ENCODE measurements at places on chromosomes 5 and 9.
A peak's percentile ranks its signal among the peaks of the same experiment; 100 is the strongest.

DNA sequence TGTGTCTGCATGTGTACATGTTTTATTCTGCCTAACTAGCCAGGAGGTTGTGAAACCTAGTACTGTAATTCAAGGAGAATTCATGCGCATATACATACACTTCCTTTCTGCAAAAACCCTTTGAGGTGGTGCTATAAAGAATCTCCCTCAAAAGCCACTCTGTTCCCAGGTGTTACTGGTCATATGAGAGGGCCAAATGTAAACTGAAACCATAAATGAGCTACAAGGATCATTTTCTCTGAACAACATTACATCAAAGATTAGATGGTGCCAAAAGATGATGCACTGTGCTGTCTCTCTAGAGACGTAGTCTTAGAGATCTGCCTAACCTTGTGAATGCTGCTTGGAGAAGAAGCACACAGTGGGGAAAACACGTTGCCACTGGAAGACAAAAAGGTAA lies 15.7 kb downstream of the NREP start:
- no peak for DNase-seq

- DNase-seq, result no peak
Observed at GRCh38 chr9:138052635-138053320, 175.2 kb downstream of the CACNA1B start.

DNA sequence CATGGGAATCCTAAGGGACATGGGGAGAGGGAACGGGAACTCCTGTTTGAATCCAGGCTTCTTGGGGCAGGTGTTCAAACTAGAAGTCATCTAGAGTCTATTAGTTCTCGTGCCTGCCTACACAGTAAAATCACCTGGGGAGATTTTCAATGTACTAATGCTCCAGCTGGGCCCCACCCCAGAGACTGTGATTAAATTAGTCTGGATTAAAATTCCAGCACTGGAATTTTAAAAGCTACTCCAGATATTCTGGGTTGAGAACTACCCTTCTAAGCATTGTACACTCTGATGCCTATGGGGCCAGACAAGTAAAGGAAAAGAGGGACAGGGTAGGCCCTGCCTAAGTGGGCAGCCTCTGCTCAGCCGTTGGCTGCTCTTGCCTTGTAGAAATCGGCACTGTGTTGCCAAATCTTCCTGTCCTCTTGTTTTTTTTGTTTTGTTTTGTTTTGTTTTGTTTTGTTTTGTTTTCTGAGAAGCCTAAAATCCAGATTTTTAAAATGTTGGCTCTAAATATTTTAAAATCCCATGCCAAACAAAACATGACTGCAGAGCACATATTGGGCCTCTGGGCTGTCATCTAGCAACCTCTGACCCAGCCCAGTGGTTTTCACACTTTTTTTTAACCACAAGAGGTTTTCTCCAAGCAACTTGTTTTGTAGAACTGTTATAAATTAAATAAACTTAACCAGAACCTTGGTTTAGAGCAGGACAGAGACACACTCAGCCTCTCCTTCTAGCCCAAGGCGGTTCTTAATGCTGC lies 29.0 kb downstream of the ADRB2 start:
- no peak for DNase-seq

DNA sequence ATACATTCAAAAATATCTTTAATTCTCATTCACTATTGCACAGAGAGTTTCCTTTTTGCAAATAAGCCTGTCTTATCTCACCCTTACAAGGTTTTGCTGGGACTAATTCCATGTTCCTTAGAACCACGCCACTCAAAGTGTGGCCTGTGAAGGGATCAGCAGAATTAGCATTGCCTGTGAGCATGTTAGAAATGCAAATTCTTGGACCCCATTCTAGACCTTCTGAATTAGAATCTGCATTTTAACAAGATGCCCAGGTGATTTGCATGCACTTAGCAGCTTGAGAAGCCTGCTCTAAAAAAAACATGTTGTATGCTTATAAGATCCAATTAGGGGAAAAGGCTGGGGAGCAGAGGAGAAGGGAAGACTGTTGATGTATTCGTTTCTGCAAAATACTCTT lies 460.0 kb downstream of the NTRK2 start:
- DNase-seq, result no peak

- no peak for DNase-seq
Observed at GRCh38 chr5:27158775-27159174, 120.4 kb upstream of the CDH9 start.

DNA sequence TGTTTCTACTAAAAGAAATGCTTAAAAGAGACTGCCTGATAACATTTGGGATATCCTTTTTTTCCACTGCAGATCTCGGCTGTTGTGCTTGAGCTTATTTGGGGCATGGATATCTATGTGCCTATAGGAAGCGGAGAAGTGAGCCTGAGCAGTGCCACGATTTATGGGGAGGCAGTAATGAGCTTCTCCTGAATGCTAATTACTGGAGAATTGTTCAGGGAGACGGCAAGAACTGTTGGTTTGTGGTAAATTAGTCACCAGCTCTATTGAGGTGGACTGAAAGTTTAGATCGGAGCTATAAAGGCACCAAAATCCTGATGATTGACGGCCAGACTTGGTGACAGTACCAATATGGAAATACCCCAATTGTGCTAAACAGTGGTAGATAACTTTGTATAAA lies 186.5 kb downstream of the ARHGEF28 start:
- no peak for DNase-seq

- DNase-seq, result peak; percentile 86
Observed at GRCh38 chr9:35907711-35908503, 1.4 kb upstream of the SPAAR start.

DNA sequence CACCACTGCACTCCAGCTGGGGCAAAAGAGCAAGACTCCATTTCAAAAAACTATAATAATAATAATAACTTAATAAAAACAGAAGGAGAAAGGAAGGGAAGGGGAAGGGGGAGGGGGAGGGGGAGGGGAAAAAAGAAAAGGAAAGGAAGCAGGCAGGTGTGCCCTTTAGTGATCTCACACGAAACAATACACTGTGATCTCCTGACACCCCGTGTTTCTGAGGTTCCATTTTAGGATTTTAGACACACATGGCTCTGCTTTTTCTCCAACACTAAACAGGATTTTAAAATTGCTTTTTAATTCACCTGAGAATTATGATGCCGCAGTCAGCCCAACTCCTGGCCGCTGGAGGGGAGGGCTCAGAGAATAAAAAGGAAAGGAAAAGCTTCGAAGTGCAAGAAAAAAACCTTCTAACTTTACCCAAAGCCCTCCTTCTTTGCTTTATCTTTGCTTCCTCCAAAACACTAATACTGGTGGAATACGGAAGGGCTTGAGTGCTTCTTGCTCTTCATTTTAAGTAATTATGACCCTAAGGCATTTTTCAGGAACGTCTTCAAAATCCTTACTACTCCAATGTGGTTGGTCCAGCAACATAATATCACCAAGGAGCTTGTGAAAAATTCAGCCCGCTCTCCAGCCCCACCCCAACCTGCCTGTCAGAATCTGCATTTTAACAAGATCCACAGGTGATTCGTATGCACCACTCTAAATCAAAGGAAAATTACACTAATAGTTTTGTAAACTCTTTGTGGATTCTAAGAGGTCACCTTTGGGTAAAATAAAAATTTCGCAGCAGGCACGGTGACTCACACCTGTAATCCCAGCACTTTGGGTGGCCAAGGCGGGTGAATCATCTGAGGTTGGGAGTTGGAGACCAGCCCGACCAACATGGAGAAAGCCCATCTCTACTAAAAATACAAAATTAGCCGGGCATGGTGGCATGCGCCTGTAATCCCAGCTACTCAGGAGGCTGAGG lies 66.0 kb downstream of the MYO10 start:
- DNase-seq, result no peak

GRCh38 chr9:5879419-5880181 lies 11.1 kb upstream of the MLANA start:
- DNase-seq, result peak; percentile 35

DNA sequence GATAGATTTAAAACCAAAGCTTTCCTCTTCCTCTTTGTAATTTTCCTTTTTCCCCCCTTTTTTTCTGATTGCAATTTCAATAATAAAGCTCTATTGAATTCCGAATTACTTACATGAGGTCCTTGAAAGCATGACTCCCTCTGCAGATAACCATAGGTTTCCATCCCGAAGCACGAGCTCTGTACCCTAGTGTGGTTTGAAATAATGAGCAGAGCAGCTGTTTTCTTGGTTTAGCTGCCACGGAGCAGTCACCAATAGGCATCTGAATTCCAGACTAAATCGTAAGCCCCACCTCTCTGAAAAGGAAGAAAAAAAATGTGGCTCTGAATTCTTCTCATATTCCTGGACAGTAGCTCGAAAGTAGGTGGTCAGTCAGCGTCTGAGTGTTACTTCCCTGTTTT lies 18.5 kb upstream of the GNE start:
- DNase-seq, result peak; percentile 14

DNA sequence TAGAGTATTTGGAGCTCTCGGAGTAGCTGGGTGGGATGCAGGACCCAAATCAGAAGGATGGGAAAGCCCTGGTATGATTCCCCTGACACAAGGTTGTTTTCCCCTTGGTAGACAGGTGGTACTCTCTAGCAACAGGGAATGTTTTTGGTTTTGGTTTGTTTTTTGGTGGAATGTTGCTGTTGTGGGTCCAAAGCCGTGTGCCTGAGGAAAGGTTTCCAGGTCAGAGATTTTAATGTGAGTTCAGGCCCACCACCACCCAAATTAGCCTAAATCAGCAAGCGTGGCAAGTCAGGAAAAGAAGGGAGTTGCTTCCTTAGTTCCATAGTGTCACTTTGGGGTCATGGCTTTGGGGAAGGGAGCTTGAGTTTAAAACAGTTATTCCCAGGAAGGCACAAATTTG lies 385.5 kb downstream of the RAB3C start:
- DNase-seq, result no peak

GRCh38 chr9:85114799-85115198 lies 445.3 kb downstream of the NTRK2 start:
- DNase-seq, result no peak

- peak; percentile 14 for DNase-seq
Observed at GRCh38 chr5:73722231-73722630, 96.2 kb downstream of the ARHGEF28 start.

- DNase-seq, result no peak
Observed at GRCh38 chr9:136968333-136969127, 8.8 kb upstream of the PTGDS start.

- no peak for DNase-seq
Observed at GRCh38 chr9:136961279-136962065, 9.4 kb downstream of the LCN12 start.

- DNase-seq, result no peak
Observed at GRCh38 chr5:10747678-10748622, 13.1 kb downstream of the DAP start.

DNA sequence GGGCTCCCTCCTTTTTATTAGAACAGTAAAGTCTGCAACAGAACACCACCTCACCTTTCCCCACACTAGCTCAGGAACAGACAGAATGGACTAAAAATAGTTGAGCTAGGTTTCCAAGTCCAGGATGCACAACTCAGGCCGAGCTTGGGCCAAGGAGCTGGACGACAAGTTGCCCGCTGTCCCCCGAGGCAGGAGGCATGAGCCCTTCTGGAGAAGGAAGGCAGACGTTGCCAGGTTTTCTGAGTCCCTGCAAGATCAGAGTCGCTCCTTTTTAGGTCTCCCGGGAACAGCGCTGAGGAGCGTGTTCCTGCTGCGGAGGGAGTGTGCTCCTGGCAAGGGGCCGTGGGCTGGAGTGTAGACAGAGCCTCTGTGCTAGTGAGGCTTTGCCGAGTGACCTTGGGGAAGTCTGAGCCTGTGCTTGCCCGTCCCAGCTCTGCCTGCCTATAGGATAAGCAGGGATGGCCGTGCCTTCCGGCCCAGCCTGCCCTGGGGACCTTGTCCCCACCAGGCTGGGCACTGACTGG lies 121.6 kb downstream of the WNK2 start:
- no peak for DNase-seq

DNA sequence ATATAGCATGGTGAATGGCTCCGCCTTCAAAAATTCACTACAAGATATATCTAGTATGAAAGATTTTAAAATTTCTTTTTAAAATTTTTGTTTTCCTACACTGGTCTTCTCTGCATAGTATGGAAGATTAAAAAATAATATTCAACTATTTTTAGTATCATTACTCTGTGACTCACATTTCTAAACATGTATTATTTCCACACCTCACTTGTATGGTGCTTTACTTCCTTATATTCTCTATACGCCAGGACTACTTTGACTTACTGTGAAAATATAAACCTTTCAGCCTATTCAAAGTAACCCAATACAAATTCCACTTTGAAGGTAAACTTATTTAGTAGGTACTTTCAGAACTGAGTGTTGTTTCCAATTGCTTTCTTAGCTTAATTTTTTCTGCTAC lies 26.8 kb upstream of the TXNDC8 start:
- DNase-seq, result no peak

GRCh38 chr5:143501310-143502044 lies 98.0 kb upstream of the NR3C1 start:
- DNase-seq, result peak; percentile 30

GRCh38 chr5:10199692-10200091 lies 50.0 kb downstream of the ATPSCKMT start:
- no peak for DNase-seq

- DNase-seq, result no peak
Observed at GRCh38 chr5:111347021-111347420, 122.8 kb downstream of the CAMK4 start.

- DNase-seq, result no peak
Observed at GRCh38 chr5:133814152-133814551, 154.3 kb downstream of the C5orf15 start.

DNA sequence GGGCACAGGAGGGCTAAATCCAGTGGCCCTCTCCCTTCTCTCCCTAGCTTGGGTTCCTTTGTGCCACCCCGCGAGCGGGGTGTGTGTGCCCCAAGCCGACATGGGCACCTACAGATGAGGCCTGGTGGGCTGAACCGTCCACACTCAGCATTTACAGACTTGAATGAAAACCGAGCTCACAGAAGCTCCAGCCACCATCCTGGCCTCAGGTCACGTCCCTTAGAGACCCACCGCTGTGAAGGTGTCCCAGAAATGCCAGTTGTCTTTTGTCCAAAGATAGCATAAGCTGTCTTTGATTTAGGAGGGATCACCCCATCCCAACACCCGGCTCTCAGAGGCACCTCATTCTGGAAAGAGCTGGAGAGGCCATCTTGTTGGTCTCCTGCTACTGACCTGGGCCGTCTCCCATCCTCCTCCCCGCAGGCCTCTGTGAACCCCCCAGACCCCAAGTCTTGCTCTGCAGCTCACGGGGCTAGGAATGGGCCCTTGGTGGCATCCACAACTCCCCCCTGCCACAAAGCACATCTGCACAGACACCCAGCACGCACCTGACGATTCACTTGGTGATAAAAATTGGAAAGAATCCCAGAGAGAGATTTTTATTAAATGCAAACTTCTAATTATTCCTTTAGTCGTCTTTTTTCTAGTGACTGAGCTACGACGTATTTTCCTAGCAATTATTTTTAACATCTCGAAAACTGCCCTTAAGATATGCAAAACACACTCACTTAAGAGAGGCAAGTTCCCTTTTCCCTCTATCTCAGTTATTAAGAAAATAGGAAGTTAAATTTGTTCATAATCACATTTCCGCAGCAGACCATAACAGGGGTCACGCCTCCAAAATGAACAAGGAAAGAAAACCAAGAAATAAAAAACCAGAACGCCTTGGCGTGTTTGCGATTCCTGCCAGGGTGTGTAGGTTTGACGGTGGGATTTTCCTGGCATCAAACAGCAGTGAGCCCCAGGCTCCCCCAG lies 80.5 kb upstream of the LMX1B start:
- no peak for DNase-seq
